Stimulated activated CD8-positive, alpha-beta memory T cell treated with anti-CD3 and anti-CD28 coated beads, Interleukin-2, amount 100 ng/mL, for 1 hour (primary cell): ENCODE measurements at places on chromosomes 7 and 10.

- DNase-seq = no peak
Measured at GRCh38 chr10:69362471-69362954, 54.2 kb downstream of the TACR2 start.

GRCh38 chr10:129954492-129955315 lies 9.4 kb downstream of the EBF3 start:
- no peak for DNase-seq

- DNase-seq = no peak
Measured at GRCh38 chr10:13758756-13759155, 172.0 kb downstream of the PRPF18 start.

DNA sequence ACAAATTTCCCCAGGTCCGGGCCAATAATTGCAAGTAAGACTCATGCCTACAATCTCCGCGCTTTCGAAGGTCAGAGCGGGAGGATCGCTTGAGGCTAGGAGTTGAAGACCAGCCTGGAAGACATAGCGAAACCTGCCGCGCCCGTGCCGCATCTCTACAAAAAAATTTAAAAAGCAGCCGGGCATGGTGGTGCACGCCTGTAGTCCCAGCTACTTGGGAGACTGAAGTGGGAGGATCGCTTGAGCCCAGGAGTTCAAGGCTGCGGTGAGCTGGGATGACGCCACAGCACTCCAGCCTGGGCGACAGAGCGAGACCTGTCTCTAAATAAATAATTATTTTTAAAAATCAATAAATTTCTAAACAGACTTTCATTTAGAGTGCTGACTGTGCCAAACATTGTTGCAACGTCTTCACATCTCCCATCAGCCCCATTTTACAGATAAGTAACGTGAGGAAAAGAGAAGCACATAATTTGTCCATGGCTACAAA lies 494 bp upstream of the CFAP43 start:
- no peak for DNase-seq

GRCh38 chr10:16904639-16905061 lies 87.4 kb upstream of the RSU1 start:
- no peak for DNase-seq

DNA sequence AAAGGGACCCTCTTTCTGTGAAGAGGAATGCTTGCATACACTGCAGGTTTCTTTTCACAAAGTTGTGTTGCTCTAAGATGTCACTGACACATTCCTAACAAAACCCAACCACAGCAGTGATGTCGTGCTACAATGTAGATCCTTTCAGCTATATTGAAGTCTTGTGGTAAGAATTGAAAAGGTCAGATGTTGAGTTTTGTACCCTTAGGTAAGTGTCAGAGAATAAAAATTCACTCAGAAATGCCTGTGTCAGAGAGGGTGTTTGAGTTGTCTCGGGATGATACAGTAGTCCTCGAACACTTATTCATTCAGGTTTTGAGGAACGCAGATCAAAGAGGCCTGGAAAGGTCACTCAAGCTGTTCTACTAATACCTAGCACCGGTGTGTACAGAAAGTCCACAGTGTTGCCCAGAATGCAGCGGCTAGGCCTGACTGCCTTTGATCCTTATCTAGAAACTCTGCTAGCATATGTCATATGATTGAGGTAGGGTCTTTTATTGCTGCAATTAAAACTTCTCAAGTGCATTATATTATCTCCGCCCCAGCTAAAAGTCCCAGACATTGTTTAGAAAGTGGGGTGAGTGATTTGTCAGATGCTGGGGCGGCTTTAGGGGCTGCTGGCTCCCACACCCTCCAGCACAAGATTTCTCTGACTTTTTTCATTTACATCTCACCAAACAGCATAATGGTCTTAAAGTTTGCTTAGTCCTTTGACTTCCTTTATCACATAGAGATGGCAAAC lies 26.0 kb downstream of the RNF32 start:
- DNase-seq = no peak

DNA sequence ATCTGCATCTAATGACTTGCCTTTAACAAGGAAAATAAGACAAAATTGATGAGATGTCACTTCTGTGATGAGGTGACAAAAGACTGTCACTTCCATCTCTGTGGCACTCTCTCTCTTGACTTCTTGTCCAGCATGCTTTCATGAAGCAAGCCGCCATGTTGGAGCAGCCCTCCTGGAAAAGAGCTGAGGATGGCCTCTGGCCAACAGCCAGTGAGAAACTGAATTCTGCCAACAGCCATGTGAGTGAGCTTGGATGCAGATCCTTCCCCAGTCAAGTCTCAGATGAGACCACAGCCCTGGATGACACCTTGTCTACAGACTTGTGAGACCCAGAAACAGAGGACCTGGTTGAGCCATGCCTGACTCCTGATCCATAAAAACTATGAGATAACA lies 412.6 kb upstream of the SHH start:
- no peak for DNase-seq

GRCh38 chr7:92645114-92646061 lies 55.2 kb upstream of the FAM133B start:
- no peak for DNase-seq

GRCh38 chr7:33511778-33512177 lies 382.4 kb downstream of the BBS9 start:
- DNase-seq = no peak

GRCh38 chr10:84997870-84998269 lies 669.5 kb downstream of the CCSER2 start:
- no peak for DNase-seq

DNA sequence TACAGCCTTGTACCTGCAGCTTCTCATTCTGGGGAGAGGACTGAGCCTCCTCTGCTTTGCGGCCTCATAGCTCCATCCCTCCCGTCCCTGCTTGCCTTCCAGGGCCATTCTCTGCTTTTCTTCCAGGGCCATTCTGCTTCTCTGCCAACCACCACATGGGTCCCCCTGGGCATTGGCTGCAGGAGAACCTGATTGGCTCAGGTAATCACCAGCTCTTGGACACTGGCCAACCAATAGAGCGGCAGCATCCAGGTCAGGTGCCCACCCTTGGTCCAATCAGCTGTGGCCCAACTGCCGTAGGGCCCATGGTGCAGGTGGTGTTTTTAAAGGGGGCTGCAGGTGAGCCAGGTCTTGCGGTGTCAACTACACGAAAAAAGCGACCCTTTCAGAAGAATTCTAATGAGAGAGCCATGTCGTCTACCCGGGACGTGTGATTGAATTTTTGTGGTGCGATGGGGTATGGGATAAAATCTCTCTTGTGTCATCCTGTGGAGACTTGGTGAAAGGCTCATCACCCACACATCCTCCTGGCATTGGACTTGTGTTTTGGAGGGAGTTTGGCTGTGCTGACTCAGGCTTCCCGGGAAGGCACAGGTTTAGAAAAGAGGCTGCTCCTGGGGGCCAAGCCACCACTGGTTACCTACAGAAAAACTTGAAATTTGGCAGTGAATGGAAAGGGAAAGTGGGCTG lies 46.0 kb upstream of the PODXL start:
- DNase-seq = no peak

GRCh38 chr7:139762886-139763285 lies 14.9 kb downstream of the HIPK2 start:
- no peak for DNase-seq

- no peak for DNase-seq
Measured at GRCh38 chr10:128186959-128187787, 61.0 kb upstream of the MKI67 start.

GRCh38 chr10:114953047-114953446 lies 15.1 kb downstream of the TRUB1 start:
- no peak for DNase-seq

GRCh38 chr7:100369105-100369504 lies 4.2 kb upstream of the PILRA start:
- no peak for DNase-seq

GRCh38 chr7:145774777-145775176 lies 341.8 kb upstream of the CNTNAP2 start:
- no peak for DNase-seq

- peak; percentile 42 for DNase-seq
Measured at GRCh38 chr10:22550732-22551131, 163.6 kb downstream of the PIP4K2A start.

DNA sequence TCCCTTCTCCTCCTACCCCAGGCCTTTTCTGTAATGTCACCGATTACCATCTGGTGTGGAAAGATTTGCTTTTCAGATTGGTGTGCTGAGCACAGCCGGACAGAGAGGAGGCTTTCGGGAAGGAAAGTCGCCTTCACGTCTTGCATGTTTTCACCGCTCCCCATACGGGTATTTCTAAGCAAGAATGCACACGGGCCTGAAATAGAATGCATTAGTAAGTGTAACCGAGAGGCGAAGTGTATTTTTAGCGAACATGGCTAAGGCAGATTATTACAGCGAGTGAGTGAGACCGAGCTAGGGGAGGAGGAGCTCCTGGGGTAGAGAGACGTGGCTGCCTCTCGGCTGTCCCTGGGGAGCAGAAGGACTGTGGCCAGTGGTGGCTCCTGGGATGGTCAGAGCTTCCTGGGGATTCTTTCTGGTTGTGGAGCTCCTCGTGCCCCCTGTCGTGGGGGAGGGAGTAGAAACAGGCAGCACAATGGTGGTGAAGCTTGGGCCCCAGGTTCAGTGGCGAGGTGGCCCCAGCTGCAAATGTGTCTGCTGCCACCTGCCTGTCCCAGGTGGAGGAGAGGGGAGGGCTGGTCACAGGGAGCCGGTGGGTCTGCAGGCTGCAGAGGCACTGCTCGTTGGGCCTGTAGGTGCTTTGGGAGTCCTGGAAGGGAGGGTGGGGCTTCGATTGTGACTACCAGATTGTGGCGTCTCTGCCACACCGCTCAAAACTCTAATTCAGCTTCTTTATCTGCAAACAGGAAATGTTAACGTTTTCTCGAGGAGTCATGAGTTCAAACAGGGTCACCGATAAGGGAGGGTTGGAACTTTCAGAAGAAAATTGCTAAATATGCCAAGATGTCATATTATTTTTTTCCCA lies 135.8 kb downstream of the CAMK1D start:
- peak; percentile 15 for DNase-seq

DNA sequence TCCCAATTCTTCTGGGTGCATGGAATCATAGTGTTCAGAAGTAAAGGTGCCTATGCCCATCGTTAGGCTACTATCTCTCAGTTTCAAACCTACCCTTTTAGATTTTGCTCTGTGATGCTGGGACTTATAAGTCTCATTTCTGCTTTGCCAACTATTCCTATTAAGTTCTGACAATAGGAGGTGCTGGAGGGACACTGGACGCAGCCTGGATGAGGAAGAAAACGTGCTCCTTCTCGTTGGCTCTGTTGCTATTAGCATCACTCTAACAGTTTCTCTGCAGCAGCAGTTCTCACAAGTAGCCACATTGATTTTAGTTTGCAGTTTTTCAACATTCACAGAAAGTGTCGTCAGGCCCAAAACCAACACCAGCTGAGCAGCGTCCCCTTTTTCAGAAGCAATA lies 72.4 kb downstream of the ABCC2 start:
- no peak for DNase-seq

DNA sequence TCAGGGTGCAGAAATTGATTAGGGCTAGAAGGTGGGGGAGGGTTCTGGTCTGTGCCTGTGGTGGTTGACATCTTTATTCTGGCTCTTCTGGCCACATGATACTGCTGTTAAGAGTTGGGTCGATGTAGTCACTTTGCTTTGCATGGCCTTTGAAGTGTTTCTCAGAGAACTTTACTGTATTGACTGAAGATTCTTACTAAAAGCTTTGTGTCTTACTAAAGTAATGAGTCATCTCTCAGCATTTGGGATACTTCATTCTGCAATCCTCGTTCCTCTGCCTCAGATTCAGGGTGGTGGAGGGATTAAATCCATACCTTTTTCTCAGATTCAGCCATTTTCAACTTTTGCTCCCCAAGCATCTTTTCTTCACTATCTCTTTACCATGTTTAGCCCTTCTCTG lies 38.6 kb downstream of the STEAP4 start:
- no peak for DNase-seq

DNA sequence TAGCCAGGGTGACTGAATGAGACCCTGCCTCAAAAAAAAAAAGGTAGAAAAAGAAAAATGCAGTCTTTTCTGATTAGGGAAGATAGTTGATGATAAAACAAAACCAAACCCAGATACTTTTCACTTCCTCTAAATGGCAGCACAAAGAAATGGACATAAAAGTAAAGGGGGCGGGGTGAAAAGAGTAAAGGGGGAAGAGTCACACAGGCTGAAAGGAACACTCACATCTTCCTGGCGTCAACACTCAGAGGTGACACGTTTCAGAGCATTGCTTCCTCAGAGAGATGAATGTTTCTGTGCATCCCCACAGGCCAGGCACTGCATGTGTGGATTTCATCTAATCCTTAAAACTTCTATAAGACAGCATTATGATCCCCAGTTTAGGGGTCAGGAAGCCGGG lies 81.2 kb downstream of the HIPK2 start:
- no peak for DNase-seq

- DNase-seq = no peak
Measured at GRCh38 chr10:24891823-24892222, 60.6 kb downstream of the PRTFDC1 start.

GRCh38 chr7:132471515-132471914 lies 104.8 kb downstream of the PLXNA4 start:
- DNase-seq = no peak

DNA sequence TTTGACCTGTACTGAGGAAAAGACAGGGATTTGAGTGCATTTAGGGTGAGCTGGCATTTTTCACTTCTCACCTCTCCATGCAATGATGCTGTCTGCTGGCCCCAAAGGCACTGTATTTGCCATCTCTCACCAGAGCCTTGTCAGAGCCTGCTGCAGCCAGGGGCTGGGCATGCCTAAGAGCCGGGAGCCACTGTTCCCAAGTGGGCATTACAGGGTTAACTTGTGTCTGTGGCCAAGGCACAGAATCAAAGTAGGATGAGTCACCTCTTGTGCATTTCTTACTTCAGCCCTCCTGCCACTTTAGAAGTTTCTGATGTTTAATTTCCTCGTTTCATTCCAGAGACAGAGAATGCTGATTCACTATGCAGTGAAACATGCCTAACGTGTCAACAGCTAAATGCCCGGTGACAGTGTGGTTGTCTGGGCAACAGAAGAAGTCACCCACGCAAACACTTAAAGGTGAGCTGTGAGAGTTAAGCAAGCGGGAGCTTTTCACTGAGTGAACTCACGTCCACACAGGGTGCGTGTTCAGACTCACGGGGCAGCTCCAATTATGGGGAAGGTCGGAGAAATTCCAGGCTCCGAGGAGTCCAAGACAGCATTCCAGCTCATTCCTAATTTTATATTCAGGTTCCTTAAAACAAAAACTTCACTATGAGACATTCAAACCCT lies 57.1 kb upstream of the IGFBP3 start:
- DNase-seq = no peak

- peak; percentile 13 for DNase-seq
Measured at GRCh38 chr7:103065667-103066066, 8.9 kb downstream of the FBXL13 start.

GRCh38 chr10:15419279-15419874 lies 48.3 kb upstream of the FAM171A1 start:
- no peak for DNase-seq

DNA sequence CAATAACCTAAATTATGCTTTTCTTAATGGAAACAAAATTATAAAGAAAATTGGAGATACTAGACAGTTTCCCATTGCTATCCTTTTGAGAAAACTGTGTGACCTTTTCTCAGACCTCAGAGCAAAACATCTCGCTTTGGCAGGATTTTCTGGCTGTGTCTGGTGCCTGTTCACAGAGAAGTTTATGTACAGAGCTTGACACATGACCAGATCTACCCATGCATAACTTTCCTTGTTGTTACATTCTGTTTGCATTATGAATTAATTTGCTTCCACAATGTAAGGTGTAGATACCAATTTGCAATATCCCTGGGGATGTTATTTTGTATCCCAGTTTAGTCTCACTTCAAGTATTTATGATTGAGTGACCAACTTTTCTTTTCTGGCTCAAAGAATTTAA lies 565.0 kb downstream of the XPNPEP1 start:
- no peak for DNase-seq
